ENCODE measurements at places on chromosomes 13 and 19.

DNA sequence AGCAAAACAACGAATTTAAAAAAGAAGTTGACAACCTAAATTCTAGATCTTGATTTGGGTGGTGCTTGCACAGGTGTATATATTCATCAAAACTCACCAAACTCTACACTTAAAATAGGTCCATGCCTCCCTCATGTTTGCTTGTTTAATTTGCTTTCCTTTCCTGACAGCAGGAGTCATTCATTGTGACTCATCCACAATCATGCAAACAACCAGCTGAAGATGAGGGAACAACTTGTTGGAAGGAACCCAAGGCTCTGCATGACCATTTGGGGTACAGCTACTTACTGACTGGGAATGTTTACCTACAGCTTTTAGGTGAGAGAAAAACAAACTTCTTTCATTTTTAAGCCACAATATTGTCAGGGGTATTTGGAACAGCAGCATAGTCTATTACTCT is 96.6 kb downstream of the RXFP2 start:
- peak; percentile 41 for DNase-seq

DNA sequence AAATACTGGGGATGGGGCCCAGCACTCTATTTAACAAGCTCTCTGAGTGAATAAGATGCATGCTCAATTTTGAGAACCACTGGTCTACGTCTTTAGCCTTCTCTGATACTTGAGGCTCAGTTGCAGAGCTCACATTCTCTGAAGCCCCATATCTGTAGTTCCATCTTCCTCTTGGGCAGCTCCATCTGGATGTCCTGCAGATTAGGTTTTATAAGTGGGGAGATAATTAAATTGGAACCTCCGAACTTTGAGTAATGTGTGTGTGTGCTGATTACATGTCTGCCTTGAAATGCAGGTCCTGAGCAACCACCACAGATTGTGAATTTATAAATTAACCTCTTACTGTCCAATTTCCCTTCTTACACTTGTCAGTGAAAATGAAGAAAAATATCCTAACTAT is 7.2 kb upstream of the RASL11A start:
- no peak for DNase-seq

GRCh38 chr19:13881251-13881691 is 4.3 kb downstream of the NANOS3 start:
- DNase-seq = no peak

DNA sequence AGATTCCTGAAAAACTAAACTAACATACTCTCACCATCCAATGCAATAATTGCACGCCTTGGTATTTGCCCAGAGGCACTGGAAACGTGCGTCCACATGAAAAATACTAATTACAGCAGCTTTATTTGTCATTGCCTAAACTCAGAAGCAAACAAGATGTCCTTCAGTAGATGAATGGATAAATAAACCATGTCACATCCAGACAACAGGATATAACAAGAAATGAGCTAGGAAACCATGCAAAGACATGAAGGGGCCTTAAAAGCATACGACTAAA is 25.0 kb downstream of the ELL start:
- no peak for DNase-seq

- no peak for DNase-seq
Observed at GRCh38 chr13:99977334-99977911, 4.2 kb upstream of the ZIC2 start.

DNA sequence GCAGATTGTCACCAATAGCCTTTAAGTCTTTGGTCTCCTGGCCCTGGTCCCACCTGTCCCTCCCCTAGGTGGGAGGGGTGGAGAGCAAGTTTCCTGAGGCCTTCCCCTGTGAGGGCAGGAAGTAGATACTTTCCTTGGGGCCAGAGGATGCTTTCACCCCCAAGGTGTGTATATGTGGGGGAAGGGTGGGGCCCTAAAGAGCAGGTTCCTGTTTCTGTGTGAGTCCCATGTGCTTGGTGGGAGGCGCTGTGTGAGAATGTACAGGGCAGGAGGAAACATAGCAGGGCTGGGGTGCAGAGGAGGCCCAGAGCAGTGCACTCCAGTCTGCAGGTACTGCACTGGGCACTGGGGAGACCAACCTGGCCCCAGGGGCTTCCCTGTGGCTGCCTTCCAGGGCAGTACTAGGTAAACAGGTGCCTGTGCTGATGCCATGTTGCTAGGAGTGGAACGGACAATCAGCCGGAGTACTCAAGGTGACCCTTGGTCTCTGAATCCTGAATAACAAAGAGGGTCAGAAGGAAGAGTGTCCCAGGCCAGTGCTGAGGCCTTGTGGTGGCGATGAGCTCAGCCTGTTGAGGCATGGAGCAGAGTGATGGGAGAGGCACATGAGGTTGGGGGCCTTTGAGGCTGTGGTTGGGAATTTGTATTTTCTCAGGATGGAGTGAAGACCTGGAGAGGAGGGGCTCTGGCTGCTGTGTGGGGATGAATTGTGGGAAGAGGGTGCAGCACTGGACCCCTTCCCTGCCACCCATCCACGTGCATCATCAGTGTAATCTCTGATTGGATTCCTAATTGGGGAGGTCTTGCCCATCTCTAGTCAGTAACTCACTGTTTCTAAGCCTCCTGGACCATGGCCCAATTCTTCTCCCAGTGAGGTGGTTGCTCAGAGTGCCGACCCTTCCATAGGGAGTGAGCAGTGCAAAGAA is 5.1 kb downstream of the EGLN2 start:
- DNase-seq = no peak

DNA sequence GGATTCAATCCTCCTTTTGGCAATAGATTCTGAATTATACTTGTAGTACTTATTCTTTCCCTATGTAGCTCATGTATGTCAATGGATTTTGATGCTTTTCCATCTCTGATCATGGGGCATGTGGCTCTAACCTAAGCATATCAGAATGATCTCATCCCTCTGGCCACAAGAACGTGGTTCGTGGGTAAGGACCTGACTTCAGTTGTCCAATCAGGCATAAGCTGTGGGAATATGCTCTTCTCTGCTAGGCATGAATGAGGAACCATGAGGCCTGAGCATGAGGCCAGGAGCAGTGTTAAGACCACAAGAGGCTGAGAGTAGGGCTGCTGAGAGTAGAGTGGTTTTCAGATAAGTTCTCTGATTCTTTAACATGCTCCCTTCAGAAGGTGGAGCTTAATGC is 292.4 kb upstream of the TSHZ3 start:
- no peak for DNase-seq

- DNase-seq = no peak
Observed at GRCh38 chr13:51681037-51681678, 96.9 kb downstream of the WDFY2 start.

- DNase-seq = no peak
Observed at GRCh38 chr13:22893204-22893603, 287.6 kb upstream of the SGCG start.

DNA sequence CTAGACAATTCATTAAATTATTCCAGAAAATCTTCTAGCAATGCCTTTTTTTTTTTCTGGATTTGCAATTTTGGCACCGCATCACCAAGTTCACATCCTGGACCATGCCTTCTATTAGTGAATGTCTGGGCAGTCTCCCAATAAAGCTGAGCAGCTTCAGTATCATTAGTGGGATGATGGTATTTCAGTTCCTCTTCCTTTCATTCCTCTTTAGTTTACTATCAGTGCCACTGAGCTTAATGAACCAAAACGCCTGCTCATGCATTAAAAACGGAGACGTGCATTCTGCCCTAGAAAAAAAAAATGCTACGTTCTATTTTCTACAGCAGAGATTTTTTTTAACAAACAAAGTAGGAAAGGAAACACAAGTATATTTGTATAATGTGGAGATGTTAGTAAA is 343.0 kb downstream of the PCDH9 start:
- peak; percentile 22 for DNase-seq

DNA sequence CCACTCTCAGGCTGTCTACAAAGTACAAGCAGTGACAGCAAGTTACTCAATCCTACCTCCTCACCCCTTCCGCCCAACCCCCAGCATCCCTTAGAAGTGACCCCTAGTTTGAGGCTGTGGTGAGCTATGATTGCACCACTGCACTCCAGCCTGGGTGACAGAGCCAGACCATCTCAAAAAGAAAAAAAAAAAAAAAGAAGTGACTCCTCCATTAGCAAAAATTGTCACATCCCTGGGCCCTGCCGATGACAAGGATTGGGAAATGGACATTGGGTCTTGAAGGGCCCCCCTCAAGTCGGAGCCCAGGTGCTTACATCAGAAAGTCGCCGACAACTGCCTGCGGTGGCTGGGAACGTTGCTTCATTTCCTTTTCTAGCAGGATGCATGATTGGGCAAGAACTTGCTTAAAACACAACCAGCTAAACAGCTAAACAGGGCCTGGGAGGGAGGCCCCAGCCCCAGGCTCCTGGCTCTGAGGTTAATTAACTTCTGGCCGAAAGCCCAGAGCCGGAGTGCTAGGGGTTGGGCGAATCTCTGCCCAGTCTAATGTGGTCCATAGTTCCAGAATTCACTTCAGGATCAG is 15.3 kb downstream of the RAB3D start:
- peak; percentile 78 for DNase-seq

- DNase-seq = peak; percentile 100
Observed at GRCh38 chr19:6062274-6062673, 48.0 kb downstream of the RFX2 start.

- no peak for DNase-seq
Observed at GRCh38 chr13:48320891-48321510, 17.4 kb downstream of the RB1 start.

DNA sequence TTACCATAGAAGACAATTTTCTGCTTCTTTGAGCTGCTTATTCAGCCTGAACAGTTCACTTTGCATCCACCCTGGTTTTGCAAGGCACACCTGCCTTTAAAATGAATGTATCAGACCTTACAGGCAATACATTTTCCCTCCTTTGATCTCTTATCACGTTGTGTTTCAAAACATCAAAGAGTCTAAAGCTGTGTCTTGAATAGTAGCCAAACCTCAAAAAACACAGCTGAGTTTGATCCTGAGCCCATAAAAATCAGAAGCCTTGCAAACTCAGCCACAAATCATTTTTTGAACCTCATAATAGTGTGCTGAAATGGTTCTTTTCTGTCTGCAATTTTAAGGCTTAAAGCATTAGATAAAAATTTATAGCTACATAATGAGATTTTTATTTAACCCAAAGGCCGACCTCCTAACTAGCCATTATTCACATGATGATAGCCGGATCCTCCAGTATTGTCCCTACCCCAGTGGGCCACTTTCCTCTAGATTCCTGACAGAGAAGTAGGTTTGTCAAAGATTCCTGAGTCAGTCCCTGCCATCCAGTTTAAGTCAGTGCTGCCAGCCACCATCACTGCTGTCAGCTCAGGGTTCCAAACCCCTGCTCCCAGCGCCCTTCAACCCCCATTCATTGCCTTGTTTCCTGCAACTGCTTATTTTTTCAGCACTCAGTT is 71.8 kb downstream of the CAB39L start:
- DNase-seq = no peak

GRCh38 chr13:49436890-49437289 is 7.0 kb downstream of the CAB39L start:
- DNase-seq = peak; percentile 50

DNA sequence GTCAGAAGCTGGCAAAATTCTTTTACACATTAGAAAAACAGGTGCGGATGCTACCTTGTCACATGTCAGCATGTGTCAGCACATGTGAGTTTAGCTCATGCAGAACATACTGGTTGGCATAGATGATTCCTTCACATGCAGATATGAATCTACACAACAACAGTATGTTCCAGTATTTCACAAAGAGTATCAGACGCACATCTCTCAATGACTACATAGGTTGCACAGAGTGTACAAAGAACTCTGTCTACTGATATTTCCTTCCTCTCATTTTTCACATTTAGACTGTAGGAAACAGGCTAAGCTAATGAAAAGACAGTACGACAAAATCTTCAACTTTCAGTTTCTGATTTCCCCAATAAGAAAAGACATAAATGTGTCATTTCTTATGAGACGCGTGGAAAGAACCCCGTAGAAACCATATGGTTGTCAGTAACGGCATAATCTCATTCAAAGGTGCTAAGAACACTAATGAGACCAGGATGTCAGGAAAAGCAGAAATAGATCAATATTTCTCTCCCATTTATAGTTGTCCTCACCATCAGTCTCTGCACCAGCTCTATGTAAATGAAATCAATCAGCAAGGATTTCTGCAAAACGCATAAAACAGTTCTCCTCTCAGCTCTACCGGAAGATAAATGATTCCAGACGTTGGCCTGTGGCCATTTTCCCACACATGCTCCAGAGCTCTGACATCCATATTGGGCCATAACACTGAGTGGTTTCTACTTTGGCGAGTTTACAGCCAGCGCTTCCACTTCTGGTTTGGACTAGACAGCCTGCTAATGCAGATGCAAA is 81.2 kb downstream of the STARD13 start:
- DNase-seq = peak; percentile 95

- no peak for DNase-seq
Observed at GRCh38 chr13:98187155-98187964, 10.3 kb upstream of the RNF113B start.

GRCh38 chr13:114299604-114300305 is 14.5 kb upstream of the CHAMP1 start:
- no peak for DNase-seq

DNA sequence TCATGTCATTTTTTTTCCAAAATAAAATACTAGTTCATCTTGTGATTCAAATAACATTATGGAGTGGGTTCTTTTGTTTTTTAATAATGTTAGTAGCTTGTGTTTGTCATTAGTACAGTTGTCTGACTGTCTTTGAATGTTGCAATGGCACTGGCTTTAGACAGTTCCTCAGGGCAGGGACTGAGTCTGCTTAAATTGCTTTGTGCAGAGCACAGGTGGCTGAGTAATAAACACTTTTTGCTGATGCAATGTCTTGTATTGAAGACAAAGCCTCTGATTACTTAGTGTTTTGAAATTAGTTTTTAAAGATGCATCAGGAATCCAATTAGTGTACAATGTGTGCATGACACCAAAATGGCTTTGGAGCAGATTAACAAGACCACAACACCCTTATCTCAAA is 88.7 kb upstream of the PCDH9 start:
- no peak for DNase-seq

DNA sequence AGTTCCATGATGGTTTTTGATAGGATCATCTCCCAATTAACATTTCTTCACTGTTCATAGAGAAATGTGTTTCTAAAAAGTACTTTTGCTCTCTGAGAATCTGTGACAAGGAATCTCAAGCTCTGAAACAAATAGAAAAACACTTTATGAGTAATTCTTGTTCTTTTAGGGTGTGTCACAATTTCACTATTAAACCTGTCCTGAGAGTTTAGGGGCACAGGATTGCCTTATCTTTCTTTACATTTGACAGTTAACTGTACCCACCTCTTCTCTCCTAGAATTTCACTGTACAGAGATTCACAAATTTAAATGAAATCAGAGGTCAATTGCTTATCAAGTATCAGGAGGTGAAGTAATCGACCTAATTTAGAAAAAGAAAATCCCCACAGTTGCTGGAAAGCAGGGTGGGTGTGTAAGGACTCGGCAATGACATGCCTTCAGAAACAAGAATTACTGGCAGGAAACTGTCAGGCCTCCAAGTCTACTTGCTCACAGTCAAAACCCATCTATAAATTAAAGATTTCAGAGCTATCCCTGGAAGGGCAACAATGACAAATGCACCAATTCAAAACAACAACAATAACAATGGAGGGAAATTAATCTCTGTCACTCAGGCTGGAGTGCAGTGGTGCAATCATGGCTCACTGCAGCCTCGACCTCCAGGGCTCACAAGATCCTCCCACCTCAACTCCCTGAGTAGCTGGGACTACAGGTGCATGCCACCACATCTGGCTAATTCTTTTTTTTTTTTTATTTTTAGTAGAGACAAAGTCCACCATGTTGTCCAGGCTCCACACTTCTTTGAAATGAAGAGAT is 250.2 kb downstream of the ABCC4 start:
- no peak for DNase-seq

GRCh38 chr19:38319421-38320258 is at the start of gene KCNK6:
TSS of gene KCNK6 (plus strand) at chr19:38319845. CDS start at chr19:38319951, 106 bp downstream.
- peak; percentile 31 for DNase-seq

- DNase-seq = peak; percentile 35
Observed at GRCh38 chr13:46062185-46062584, 9.6 kb upstream of the ZC3H13 start.
